ENCODE measurements at places on chromosomes 2 and 18.

GRCh38 chr2:213500881-213501280, 216.6 kb downstream of the SPAG16 start:
- no peak for DNase-seq

GRCh38 chr2:108458082-108458481, 9.1 kb downstream of the GCC2 start:
- DNase-seq = no peak

DNA sequence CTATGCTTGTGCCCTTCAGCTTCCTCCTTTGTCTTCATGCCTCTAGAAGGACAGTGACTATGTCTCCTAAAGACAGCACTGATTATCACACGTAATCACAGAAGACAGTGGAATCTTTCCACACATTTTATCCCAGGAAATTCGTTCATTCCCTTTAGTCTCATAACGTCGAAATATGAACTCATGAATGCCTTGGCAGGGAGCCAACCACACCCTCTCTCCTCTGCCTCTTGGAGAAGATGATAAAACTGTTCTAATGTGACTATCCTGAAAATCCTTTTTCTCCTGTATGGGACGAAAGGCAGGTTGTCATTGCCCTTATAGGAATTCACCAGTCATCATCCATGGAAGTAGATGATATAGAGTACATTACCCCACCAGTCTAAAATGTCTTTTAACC, 726.6 kb upstream of the FANCL start:
- peak; percentile 37 for DNase-seq

DNA sequence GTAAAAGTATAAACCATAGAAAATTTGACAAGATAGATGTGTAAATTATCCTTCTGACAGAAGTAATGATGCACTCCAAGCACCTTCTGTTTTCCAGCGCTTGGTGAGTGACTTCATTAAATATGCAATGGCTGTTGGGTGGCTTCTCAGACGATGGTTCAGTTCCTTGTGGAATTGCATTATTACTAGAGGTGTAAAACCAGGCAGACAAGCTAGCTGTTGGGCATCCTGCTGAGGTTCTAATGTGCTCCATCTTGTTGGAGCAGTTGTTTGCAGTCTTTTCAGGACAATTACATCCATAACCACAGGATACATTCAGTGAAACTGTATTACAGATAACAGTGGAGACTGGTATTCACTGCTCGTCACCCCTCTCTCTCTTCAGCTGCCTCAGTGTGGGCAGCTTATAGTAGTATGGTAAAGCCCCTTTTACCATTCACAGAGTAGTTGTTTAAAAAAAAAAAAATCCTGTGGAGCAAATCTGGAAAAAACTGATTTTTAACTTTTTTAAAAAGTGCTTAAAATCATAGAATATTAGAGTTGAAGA, 143.5 kb downstream of the AGPS start:
- no peak for DNase-seq

DNA sequence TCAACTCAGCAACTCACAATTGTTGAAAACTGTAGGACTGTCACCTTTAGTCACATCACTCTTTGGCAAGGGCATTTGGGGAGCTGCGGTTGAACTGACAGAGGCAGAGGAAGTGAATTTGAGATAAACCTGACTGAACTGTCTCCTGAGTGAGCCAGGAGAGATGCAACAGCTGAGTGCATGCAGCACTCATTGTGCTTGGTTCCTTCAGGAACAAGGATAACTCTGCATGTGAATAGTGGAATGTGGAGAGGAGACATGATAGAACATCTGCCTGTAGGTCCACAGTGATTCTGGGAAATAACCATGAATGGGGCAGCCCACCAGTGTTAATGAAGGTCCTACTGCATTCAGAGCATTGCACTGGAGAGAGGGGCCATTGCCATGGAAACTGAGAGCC, 494.7 kb downstream of the STK39 start:
- DNase-seq = no peak

- no peak for DNase-seq
Observed at GRCh38 chr2:166373105-166373504, 2.6 kb downstream of the SCN9A start.

- DNase-seq = no peak
Observed at GRCh38 chr2:138652378-138652777, 127.8 kb downstream of the NXPH2 start.

DNA sequence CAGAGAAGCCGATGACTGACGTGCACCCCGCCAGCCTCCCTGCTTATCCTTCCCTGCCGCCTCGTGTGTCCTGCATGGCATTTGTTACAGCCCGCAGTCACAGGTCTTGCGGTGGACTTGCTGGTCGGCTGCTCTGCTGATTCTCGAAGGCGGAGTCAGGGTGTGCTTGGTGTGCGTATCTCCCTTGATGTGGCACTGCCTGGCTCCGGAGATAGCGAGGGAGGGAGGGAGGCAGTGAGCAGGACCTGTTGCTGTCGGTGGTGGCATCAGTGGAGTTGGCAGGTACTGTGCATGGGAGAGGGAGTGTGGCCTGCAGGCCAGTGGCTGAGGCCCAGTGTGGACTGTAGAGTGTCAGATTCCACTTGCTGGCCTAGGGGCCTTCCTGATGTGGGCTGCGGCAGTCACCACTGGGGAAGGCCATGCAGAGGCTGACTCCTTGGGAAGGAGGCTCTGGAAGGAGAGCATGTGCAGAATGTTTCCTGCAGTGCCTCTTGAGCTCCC, 198.9 kb downstream of the AGAP1 start:
- no peak for DNase-seq

DNA sequence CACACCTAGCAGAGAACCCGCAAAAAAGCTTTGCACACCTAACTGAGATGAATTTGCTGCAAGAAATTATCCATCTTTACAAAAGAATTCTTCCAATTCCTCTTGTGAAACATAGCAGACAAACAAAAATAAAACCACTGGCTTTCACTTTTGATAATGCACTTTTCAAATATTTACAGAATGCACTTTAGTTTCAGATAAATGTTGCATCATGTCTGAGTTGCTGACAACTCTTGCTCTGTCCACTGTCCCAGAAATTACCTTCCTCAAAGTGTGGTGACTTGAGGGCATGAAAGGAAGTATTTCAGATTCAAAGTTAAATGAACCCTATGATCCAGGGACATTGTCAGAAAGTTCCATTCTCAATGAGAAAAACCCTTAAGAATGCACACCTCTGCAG, 256.2 kb upstream of the PARD3B start:
- no peak for DNase-seq

GRCh38 chr2:18149660-18150246, 271.3 kb downstream of the KCNS3 start:
- DNase-seq = no peak

- DNase-seq = no peak
Observed at GRCh38 chr2:160315337-160315736, 115.3 kb upstream of the ITGB6 start.

- peak; percentile 18 for DNase-seq
Observed at GRCh38 chr2:10256515-10257031, 46.1 kb upstream of the HPCAL1 start.

DNA sequence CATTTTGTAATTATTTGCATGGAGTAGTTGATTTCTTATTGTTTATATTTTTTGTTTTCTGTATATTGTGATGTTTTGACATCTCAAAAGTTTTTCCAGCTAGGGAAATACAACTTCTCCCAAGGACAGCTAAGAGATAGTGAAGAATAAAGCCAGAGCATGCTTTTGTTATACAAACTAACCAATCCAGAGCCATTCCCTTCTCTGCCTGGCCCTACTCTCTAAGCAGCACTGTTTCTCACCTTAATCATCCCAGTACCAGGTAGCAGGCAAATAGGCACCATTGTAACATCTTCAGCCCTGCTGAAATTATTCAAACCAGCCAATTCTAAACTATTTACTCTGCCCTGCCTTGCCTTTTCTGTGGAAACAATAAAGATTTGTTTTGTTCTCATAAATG, 1063.4 kb upstream of the CHAC2 start:
- no peak for DNase-seq

- no peak for DNase-seq
Observed at GRCh38 chr2:140274891-140275290, 1494.7 kb upstream of the NXPH2 start.

GRCh38 chr2:116724550-116724949, 1089.9 kb upstream of the DDX18 start:
- no peak for DNase-seq

- no peak for DNase-seq
Observed at GRCh38 chr2:216474925-216475670, 23.5 kb upstream of the RPL37A start.

GRCh38 chr18:62249478-62250097, 62.5 kb downstream of the RELCH start:
- DNase-seq = peak; percentile 55

- DNase-seq = no peak
Observed at GRCh38 chr2:149627111-149627801, 39.7 kb upstream of the MMADHC start.

DNA sequence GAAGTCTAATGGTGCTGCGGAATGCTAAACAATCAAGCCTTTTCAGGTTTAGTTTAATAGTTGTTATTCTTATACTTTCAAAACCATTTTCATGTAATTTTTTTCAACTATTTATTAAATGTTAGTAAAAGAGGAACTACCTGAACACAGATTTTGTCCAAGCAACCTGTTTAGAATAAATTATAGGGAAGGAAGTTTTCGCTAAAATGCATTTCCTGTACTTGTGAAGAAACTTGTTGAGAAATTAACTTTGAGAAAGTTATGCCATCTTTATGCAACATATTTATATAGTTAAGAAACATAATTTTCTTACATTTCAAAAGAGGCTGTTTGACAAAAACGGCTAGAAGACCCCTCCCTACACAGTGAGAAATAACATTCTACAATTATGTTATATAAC, 16.6 kb downstream of the MAP4K4 start:
- DNase-seq = no peak

DNA sequence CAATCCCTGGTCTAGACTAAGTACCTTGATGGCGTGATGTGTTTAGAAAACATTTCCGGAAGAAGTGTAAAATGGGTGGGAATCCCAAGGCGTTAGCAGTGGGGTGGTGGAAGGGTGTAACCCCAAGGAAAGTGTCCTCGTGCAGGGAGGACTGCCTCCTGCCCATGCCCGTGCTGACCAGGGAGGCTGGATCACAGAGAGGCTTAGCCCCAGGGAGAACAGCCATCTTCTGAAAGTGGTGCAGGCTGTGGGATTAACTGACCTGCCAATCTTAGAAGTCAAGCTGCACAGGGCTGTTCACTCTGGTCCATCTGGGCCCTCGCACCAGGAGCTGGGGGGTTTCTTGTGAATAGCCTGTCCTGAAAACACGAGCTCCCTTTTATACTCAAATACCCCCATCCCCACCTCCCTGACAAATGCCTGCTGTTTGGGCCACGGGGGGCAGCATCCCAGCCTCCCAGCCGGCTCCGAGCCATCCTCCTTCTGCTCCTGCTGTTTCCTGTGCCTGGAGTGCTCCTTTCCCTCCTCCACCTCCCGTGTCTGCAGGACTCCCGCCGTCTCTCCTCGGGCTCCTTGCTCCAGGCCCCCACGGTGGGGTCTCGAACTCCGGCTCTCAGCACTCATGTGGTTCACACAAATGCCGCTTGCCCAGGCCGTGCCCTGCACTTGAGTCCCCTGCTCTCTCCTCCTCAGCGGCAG, 52.1 kb upstream of the PXDN start:
- DNase-seq = no peak

GRCh38 chr2:127067620-127068350, 39.2 kb downstream of the BIN1 start:
- DNase-seq = peak; percentile 77

- DNase-seq = no peak
Observed at GRCh38 chr2:237500681-237501424, 13.8 kb downstream of the MLPH start.

DNA sequence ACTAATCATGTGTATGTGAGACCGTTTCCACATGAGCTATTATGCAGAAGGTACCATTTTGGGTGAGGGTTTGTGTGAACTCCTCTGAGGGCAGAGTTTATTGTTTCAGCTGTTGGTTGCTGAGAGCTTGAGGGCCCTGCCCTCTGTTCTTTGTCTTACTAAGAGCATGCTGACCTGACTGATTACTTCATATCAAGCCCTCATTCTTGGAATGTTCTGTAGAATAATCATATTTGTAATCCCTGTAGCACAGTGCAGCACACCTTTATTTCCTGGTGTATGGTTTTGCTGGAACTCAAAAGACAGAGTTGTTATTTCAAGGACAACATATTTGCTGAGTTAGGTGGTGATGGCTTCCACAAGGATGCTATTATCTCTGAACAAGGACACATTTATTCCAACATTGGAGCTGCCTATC, 118.5 kb downstream of the GALNT3 start:
- no peak for DNase-seq

GRCh38 chr2:39805936-39806608, 27.0 kb upstream of the THUMPD2 start:
- no peak for DNase-seq

DNA sequence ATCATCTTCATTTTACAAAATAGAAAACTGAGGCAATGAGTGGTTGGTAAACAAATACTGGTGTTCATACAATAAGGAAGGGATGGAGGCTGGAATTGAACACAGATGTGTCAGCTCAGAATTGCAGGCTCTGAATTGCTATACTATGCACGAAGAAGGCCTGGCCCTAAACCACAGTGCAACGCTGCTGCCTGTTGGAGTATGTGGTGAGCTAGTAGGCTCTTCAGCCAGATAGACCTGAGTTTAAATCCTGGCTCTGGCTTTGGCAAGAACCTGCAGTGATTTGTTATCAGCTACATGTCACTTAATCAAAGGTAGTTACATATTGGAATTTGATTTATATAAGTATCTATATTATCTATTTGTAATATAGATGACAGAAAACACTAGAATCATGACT, 1602.4 kb upstream of the CELF4 start:
- DNase-seq = no peak

GRCh38 chr18:61572871-61573270, 239.6 kb downstream of the CDH20 start:
- no peak for DNase-seq

- no peak for DNase-seq
Observed at GRCh38 chr2:149953627-149954026, 366.1 kb upstream of the MMADHC start.

GRCh38 chr2:27016801-27017325, 15.9 kb upstream of the TMEM214 start:
- peak; percentile 61 for DNase-seq

DNA sequence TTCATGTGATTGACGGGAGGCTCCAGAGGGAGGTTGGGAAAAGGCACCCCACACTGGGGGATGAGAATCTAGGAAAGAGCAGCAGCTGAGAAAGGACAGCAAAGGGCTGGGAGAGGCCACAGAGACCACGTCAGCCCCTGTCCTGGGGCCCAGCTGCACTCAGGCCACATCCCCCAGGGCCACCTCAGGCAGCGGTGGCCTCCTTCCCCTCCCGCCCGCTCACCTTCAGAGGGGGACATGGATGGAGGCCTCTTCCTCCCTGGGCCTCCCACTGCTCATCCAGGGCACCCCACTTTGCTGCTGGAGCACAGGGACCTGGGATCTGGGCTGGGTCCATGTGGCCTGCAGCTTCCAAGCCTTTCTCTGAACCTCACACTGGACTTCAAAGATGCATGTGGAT, 199.8 kb upstream of the HDAC4 start:
- DNase-seq = no peak

DNA sequence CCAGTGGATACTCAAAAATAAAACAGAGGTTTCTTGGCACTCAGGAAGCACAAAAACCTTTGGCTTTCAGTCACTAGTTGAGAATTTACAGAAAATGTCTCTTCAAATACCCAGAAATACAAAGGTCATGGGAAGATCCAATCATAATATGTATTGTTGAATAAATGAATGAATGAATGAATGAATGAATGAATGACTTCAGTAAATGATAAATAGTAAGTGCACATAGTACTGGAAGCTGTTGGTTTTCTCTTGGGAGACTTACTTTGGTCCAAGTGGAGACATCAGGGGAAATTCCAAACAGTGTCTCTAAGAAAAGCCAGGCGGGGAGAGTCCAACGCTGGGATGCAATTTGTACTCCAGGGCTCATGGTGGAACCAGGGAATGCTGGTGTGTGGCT, 261.3 kb upstream of the KLHL29 start:
- DNase-seq = no peak

GRCh38 chr2:134262684-134263083, 8.8 kb downstream of the MGAT5 start:
- no peak for DNase-seq

All from Right ventricle myocardium superior (tissue), 1 donor.